ENCODE measurements at places on chromosomes 2 and 18. TPM values are rescaled to one million over a fixed set of nuclear protein-coding genes. Genes with fewer than 3 reads are reported as not detected.

The SCYGR4 gene
- total RNA-seq, result not detected

The SLC1A4 gene
- 0.86 TPM for total RNA-seq

DNA sequence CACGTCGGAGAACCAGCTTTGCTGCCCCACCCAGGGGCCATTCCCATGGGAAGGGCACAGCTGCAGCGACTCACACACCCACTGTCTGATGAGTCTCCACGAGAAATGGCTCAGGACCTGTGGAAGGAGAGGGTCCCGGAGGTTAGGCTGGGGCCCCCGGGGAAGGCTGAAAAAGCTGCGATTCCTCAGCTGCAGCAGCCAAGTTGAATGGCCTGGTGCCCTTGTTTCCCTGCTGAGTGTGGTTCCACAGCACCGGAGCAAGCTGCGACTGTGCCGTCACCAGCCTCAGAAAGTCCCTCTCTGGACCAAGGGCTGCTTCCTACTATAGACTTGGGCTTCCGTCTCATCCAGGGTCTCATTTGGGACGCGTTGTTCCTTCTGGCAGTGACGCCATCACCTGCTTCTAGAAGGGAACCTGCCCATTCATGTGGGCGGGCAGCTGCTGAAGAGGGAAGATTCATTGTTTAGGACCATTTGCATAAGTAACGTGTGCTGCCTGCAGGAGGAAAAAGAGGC lies 180.2 kb downstream of the INHBB start:
- no peak overlapping the region for H3K4me3 ChIP-seq
- H3K27ac ChIP-seq, result no peak overlapping the region
- H3K4me1 ChIP-seq, result peaks cover 6% of the 10 kb centered on the region
- DNase-seq, result no peak
- peaks cover 10% of the 10 kb centered on the region for H3K27me3 ChIP-seq

DNA sequence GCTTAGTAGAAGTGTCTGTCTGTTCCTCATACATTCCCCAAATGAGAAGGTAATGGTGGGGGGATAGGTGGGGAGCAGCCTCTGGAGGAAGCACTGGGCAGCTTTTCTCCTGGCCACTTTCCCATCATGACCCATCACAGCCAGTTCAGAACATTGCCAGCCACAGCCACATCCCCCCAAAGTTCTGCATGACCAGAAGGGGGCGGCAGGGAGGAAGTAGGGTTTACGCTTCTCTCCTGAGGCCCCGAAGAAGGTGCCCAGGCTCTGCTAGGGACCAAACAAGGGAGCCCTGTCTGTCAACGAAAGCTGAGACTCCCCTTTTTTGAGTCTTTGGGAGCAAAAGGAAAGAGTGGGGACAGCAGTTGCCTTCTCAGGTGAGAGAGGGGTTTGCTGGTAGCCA lies 7.7 kb downstream of the IGFBP5 start:
- peaks cover 12% of the 10 kb centered on the region for H3K27me3 ChIP-seq
- H3K36me3 ChIP-seq, result no peaks in the 10 kb centered on the region
- no peak overlapping the region for H3K4me3 ChIP-seq
- DNase-seq, result peak; percentile 92

DNA sequence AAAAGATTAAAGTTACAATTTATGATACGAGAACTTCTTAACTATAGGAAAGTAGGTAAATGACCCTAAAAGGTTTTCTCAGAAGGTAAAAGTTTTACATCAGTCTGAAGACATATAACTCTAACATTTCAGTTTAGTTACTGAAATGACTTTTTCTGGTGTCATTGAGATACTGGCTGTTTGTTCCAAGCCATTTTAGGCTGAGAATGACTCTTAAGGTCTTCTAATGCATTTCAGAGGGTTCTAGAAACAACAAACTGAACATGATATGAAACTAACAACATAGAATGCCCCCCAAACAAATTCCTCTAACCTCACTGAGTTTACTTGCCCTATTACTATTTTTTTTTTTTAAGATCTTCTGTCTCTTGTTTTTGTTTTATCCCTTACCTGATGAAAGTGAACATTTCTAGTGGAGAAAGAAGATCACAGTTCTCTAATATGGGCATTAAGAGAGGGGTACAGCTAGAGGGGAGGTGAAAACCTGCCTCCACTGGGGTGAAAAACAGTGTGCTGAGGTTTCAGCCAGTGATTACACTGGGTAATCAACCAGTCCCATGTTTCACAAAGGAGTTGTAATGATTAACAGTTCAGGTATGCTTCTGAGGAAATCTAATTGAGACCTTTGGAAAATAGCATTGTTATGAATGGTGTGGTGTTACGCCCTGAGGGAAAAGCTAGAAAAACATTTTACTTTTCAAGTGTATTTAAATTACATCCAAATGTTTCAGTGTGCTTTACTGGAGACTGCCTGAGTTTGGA lies 11.2 kb downstream of the NABP1 start:
- no peaks in the 10 kb centered on the region for H3K36me3 ChIP-seq
- H3K4me3 ChIP-seq, result no peak overlapping the region
- H3K27ac ChIP-seq, result no peak overlapping the region
- H3K27me3 ChIP-seq, result no peaks in the 10 kb centered on the region

GRCh38 chr2:81194581-81194980 lies 890.0 kb upstream of the LRRTM1 start:
- H3K27me3 ChIP-seq, result no peaks in the 10 kb centered on the region
- DNase-seq, result no peak
- H3K4me1 ChIP-seq, result no peaks in the 10 kb centered on the region
- no peaks in the 10 kb centered on the region for H3K36me3 ChIP-seq

DNA sequence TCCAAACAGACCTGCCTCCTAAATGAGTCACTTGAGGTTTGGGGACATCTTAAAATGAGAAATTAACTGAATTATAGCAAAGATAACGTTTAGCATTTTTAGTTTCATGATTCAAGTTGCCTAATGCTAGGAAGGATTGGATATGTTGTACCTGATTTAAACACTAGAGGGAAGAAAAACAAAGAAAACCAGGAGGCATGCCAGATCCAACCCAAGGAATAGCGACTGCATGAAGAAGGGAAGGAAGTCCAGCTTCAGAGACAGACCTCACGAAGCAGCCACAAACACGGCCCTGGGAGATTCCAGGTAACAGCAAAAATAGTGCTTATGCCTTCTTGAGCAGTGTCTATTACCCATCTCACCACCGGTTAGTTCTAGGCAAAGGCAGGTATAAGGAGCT lies 499.9 kb upstream of the SPHKAP start:
- H3K36me3 ChIP-seq, result no peaks in the 10 kb centered on the region
- no peak overlapping the region for H3K4me3 ChIP-seq
- H3K27me3 ChIP-seq, result no peaks in the 10 kb centered on the region
- H3K4me1 ChIP-seq, result no peaks in the 10 kb centered on the region
- H3K27ac ChIP-seq, result no peak overlapping the region
- DNase-seq, result no peak

DNA sequence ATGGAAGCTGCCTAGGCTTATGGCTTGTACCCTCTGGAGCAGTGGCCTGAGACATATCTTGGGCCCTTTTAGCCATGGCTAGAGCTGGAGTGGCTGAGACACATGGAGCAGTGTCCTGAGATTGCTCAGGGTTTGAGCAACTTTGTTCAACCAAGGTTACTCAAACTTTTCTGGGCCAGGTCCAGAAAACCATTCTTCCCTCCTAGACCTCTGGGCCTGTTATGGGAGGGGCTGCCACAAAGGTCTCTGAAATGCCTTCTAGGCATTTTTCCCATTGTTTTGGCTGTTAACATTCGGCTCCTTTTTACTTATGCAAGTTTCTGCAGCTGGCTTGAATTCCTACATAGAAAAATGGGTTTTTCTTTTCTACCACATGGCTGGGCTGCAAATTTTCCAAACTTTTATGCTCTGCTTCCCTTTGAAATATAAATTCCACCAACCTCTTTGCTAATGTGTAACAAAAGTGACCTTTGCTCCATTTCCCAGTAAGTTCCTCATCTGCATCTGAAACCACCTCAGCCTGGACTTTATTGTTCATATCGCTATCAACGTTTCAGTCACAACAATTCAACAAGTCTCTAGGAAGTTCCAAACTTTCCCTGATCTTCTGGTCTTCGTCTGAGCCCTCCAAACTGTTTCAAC lies 84.9 kb upstream of the MAP4K3 start:
- H3K27me3 ChIP-seq, result no peaks in the 10 kb centered on the region
- no peaks in the 10 kb centered on the region for H3K4me1 ChIP-seq
- peaks cover 4% of the 10 kb centered on the region for H3K36me3 ChIP-seq
- no peak overlapping the region for H3K4me3 ChIP-seq

All from H1 (cell line).